ENCODE measurements at places on chromosomes 5 and 9. TPM values are rescaled to one million over a fixed set of nuclear protein-coding genes. Genes with fewer than 3 reads are reported as not detected.

DNA sequence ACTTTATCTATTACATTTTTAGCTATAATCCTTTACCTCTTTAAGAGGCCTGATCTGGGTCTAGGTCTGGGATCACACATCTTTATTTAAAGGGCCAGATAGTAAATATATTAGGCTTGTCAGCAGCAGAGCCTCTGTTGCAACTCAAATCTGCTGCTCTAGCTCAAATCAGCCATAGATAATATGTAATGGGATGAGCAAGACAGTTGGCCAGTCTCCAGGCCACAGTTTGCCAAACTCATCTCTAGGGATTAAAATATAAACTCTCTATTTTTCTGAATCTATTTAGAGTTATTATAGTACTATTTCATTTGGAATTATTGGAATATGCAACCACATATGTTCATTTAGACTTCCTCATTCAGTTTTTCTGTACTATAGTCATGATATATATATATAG, 115.9 kb upstream of the MINAR2 start:
- no peak overlapping the region for H3K27ac ChIP-seq
- no peaks in the 10 kb centered on the region for H3K36me3 ChIP-seq
- DNase-seq: no peak
- H3K27me3 ChIP-seq: no peaks in the 10 kb centered on the region
- H3K4me1 ChIP-seq: no peaks in the 10 kb centered on the region
- no peak overlapping the region for H3K4me3 ChIP-seq

The AGXT2 gene
- total RNA-seq: not detected

GRCh38 chr5:77772729-77773128, 3.4 kb downstream of the TBCA start:
- no peaks in the 10 kb centered on the region for H3K27me3 ChIP-seq
- H3K36me3 ChIP-seq: peaks cover 8% of the 10 kb centered on the region
- H3K4me1 ChIP-seq: peaks cover 6% of the 10 kb centered on the region
- DNase-seq: no peak

The SH3RF2 gene
- total RNA-seq: 8.6 TPM

The KIF24 gene
- total RNA-seq: 0.86 TPM

GRCh38 chr5:150163547-150164059, 3.0 kb upstream of the CDX1 start:
- no peaks in the 10 kb centered on the region for H3K36me3 ChIP-seq
- H3K27ac ChIP-seq: no peak overlapping the region
- peaks cover 9% of the 10 kb centered on the region for H3K27me3 ChIP-seq
- DNase-seq: no peak

DNA sequence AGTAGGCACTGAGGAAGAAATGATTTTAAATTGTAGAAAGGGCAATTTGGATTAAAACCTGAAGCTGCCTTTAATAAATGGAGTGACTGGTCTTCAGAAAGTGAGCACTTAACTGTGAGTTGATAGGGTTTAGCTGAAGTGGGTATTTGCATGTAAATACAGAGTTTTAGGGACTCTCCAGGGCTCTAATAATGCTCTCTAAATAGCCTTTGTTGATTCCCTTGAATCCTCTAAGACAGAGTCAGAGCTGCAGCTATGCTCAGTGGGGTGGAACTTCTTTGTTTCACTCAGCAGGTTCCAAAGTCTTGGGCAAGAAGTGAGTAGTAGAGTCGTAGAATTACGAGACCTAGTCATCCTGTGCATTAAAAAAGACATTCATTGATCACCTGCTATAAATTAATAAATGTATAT, 21.4 kb downstream of the GLRA1 start:
- peaks cover 16% of the 10 kb centered on the region for H3K4me1 ChIP-seq
- no peaks in the 10 kb centered on the region for H3K27me3 ChIP-seq
- no peaks in the 10 kb centered on the region for H3K36me3 ChIP-seq
- no peak for DNase-seq

The ANKS6 gene
- 16.7 TPM for total RNA-seq

GRCh38 chr9:93525476-93525875, 50.9 kb upstream of the PHF2 start:
- no peak overlapping the region for H3K27ac ChIP-seq
- peak; percentile 20 for DNase-seq
- peaks cover 6% of the 10 kb centered on the region for H3K4me1 ChIP-seq
- no peak overlapping the region for H3K4me3 ChIP-seq

All from astrocyte (in vitro differentiated cells and primary cell).